H9 (cell line): ENCODE measurements at places on chromosomes 4 and X.
A peak's percentile ranks its signal among the peaks of the same experiment; 100 is the strongest.

DNA sequence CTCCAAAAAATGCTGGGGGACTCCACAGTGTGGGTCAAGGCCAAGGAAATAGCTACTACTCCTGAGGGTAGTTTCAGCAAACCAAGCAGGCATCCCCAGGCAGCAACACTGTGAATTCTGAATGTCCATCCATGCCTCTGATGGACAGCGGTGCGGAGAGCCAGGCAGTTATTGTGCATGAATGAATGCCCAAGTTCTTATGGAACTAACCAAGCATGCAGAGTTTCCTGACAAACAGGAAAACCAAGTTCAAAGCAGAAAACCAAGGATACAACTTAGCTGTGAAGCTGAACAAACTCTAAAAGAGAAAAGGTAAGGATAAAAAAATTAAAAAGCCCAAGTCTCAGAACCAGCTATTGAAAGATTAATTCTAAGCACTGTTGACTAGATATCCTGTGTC is 642.6 kb upstream of the HS3ST1 start:
- DNase-seq, result no peak

DNA sequence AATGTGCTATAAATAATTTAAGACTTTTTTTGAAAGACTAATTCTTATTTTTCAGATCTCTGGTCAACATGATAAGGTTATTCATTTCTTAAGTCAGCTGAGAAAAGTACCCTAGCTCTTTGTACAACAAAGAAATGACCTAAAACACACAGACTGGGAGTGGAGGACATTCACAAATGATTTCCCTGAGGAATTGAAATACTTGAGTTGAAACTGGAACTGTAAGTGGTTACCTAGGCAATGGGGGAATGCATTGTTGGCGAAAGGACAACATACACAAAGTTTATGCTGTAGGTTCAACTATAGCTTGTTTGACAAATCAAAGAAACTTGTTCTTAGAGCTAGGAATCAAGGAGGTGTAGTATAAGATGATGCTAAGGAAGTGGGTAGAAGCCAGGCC is 915.5 kb downstream of the FAT4 start:
- DNase-seq, result no peak

GRCh38 chrX:150607201-150607600 is 38.8 kb downstream of the MTM1 start:
- DNase-seq, result no peak

DNA sequence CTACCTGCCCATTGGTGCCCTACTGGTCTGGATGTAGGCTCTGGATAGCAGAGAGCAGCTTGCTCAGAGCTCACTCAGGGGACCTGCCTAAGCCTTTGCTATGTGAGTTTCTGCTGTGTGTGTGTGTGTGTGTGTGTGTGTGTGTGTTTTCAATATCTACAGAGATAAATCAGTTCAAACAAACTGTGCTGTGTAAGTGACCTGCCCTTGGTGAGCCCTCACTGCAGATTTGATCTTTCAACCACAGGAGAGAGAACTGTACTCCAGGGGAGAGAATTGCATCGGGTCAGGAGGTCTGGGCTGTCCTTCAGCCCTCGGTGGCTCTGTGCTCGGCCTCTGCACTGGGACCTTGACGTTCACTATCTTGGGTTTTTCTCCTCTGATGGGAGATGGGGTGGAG is 35.0 kb upstream of the CDKN2AIP start:
- DNase-seq, result no peak

- no peak for DNase-seq
These were observed 235.3 kb downstream of the TENM3 start for GRCh38 chr4:182478475-182478874.

DNA sequence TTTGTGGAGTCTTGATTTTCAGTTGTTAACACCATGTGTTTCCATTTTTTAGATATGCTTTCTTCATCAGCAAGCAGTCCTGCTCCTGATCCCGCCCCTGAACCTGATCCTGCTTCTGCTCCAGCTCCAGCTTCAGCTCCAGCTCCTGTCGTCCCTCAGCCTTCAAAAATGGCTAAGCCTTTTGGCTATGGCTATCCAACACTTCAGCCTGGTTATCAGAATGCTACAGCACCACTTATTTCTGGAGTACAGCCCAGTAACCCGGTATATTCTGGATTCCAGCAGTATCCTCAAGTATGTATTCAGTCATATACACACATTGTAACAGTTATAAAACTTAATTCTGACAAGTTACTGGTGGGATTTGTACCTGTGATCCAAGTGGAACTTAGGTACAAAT is 60.9 kb downstream of the SEC24B start:
- no peak for DNase-seq

GRCh38 chrX:131854581-131854980 is 168.5 kb upstream of the STK26 start:
- DNase-seq, result no peak

GRCh38 chrX:50941638-50942037 is 31.1 kb downstream of the BMP15 start:
- DNase-seq, result peak; percentile 48

GRCh38 chrX:78595901-78596502 is 63.1 kb downstream of the RTL3 start:
- DNase-seq, result no peak

GRCh38 chrX:101682723-101683122 is 23.1 kb upstream of the ARMCX2 start:
- DNase-seq, result no peak

GRCh38 chr4:80335554-80336358 is at the start of gene CFAP299:
Gene CFAP299, plus strand, starts transcription at chr4:80335730.
- peak; percentile 93 for DNase-seq

- DNase-seq, result no peak
These were observed 5.0 kb downstream of the ADH7 start for GRCh38 chr4:99430106-99430505.

DNA sequence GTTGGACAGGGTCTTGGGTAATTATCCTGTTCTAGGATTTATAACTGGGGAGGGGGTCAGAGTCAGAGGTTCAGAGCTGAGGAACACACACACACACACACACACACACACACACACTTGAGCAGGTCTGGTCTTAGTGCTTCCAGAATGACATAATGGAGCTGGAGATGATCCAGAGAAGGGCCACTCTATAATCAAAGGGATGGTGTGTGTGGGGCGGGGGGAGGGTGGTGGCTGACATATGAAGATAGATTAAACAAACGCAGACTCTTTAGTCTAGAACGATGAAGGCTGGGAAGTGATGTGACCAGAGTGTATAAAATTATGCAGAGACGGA is 434 bp upstream of the TMEM255A start:
- DNase-seq, result no peak

DNA sequence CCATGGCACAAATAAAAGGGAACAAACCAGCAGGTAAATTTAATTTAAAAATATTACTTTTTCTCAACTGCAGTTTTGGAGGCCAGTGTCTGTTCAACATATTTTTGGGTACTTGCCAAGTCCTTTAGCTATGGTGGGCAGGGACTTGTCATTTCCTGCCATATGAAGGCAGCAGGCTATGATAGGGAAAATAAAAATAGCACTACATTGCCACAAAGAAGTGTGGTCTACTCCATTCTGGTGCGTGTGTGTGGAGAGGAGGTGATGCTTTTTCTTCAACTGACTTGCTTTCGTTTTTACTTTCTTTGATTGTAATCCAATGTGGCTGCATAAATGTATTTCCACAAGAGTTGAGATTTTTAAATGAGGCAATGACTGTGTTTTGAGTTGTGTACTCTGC is 17.2 kb downstream of the GPR174 start:
- DNase-seq, result no peak
